NCI-H345 (cell line): ENCODE measurements at places on chromosomes 5 and 9.

- no peak for DNase-seq
These were observed 1169.2 kb upstream of the WWC1 start for GRCh38 chr5:167122267-167122666.

DNA sequence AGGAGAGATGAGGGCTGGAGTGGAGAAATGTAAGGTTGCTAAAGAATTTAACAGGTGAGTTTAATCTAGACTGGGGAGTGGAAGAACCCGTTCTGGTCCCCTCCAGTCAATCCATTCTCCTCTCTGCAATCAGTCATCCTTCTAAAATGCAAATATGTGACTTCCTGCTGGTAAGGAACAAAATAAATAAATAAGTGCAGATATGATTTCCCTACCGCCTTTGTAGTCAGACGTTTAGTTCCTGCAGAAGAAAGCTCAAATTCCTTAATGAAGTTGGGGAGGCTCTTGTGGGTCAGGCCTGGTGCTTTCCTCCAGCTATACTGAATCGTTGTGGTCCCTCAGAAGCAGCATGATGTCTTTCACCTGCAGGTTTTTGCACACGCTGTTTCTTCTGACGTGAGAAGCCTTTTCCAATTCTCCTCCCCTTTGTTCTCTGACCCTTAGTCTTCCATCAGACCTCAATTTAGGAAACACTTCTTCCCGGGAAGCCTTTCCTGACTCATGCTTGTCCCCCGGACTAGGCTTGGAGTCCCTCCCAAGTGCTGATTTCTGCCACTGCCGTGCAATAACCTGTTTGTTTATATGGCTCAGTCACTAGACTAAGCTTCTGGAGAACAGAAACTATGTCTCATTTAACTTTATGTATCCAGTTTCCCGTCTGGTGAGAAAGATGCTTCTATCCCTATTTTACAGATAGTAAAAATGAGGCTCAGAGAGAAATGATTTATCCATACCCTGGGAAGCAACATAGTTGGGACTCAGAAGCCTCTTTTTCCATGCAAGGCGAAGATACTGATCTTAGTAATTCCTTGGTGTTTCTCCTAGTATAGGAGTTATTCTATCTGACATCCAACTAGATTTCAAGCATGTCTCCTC, 1.3 kb downstream of the ATP6V1G1 start:
- DNase-seq = no peak

GRCh38 chr5:140312067-140312790, 9.3 kb upstream of the PFDN1 start:
- DNase-seq = no peak

GRCh38 chr9:104740621-104741020, 6.9 kb upstream of the NIPSNAP3A start:
- DNase-seq = no peak

- peak; percentile 48 for DNase-seq
These were observed 147.6 kb downstream of the EFNA5 start for GRCh38 chr5:107523029-107523680.

DNA sequence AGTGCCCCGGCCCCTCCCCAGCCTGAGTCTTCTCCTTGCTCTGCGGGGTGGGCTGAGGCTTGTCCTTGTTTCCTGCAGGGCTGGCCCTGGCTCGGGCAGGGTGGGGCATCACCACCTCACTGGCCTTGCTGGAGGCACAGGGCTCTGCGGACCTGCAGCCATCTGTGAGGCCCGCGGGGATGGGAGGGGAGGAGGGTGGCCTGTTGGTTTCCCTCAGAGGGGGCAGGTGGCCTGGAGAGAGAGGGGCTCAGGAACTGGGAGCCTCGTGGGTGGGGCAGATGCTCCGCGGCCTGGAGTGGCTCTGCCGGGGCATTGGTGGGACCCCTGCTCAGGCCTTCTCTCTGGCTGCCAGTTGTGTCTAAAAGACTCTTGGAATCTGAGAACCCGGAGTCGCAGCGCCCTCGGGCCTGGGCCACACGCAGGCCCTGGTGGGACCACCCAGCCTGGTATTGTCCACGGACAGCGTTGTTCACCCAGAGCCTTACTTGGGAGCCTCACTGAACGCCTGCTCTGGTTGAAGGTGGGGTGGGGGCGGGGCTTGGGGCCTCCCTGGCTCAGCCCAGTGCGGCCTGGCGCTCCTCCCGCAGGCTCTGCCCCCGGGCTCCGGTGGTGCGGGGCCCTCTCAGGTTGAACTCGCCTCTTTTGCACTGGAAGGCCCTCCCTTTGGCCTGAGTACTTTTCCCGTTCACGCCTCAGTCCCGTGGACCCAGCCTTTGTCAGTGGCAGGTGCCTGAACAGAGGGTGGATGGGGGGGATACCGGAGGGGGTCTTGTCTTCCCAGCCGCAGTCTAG, 111.3 kb downstream of the RXRA start:
- DNase-seq = no peak

DNA sequence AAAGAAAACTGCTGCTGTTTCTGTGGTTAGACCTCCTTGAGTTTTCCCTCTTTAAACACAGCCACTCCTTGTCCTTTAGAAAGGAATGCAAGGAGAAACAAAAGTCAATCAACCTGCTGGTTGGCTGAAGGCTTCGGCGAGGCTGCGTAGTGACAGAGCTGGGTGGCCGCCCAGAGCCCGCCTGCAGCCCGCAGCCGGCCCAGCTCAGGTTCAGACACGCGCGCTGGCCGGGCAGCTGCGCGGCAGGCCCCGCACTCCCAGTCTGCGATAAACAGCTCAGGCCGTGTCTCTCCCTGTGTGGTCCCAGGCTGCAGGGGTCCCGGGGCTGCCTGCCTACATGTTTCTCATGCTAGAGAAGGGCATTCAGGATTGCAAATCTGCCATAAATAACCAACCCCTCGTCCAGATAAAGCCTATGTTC, 115.4 kb downstream of the HSD17B3 start:
- DNase-seq = no peak

DNA sequence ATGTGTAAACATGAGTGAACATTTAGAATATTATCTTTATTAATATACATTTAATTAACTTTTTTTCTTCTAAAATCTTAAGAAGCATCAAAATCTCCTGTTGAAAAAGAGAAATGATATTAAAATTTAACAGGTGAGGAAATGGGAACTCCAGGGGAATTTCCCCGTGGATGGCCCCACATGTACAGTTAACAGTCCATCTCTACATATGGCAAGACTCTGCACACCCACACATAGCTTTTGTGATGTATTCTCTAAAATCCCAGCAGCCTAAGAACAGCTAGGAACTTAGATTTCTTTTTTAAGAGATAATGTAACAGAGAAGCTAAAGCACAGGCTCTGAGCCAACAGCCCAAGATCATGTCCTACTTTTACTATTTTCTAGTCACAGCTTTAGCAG, 556.3 kb upstream of the RGMB start:
- no peak for DNase-seq

DNA sequence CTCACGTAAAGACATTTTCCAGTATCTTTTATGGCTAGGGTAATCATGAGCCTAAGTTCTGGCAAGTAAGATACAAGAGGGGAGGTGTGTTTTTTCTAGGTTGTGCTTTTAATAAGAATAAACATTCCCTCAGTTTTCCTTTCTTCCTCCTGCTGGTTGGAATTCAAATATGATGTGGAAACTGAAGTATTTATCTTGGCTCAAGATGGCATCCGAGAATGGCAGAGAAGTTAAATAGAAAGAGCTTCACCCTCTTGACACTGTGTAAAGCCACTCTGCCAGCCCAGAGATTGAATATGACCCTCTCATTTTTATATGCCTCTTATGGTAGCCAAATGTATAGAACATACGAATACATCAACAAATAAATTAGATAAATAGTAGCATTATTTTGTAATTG, 438.4 kb downstream of the ISL1 start:
- DNase-seq = no peak

GRCh38 chr9:95962936-95963335, 87.4 kb downstream of the ERCC6L2 start:
- DNase-seq = no peak

GRCh38 chr5:37938076-37938852, 98.4 kb upstream of the GDNF start:
- DNase-seq = no peak

GRCh38 chr5:114988096-114988495, 181.6 kb downstream of the TRIM36 start:
- no peak for DNase-seq

DNA sequence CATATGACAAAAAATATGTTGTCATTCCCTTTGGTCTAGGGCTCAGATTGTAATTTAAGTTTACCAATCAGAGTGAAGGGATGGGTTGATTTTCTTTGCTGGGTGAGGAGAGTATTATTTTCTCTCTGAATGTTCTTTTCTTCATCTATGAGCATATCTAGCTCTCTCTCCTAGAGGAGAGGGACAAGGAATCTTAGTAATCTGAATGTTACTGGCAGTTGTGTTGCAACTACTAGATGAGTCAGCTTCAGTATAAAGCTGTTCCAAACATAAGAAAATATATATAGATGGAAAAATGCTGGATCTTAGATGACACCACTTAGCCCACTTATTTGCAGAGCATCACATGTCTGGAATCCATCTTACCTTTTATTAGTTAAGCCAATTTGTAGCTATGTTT, 259.3 kb downstream of the TUSC1 start:
- no peak for DNase-seq

- DNase-seq = no peak
These were observed 90.3 kb downstream of the DIRAS2 start for GRCh38 chr9:90552317-90552716.

- no peak for DNase-seq
These were observed 1819.8 kb downstream of the MAT2B start for GRCh38 chr5:165325221-165325620.

GRCh38 chr9:86795047-86795442, 152.3 kb downstream of the GAS1 start:
- DNase-seq = no peak

- no peak for DNase-seq
These were observed 512.1 kb upstream of the ITGA1 start for GRCh38 chr5:52275639-52276038.

DNA sequence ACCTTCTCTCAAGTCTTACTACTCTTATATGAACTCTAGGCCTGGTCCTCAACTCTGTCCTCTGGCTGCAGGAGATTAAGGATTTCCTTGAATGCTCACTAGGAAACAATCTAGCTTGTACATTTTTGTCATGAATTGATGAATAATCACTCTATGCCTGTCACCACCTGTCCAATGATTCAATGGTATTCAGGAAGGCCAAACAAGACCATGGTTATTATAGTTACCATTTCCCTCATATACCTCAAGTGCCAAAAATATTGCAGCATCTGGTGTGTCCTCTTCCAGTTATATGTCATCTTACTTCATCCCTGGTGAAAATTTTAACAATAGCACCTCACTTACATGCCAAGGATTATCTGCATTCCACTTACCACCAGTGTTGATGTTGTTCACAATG, 179.0 kb upstream of the MOCS2 start:
- DNase-seq = no peak

DNA sequence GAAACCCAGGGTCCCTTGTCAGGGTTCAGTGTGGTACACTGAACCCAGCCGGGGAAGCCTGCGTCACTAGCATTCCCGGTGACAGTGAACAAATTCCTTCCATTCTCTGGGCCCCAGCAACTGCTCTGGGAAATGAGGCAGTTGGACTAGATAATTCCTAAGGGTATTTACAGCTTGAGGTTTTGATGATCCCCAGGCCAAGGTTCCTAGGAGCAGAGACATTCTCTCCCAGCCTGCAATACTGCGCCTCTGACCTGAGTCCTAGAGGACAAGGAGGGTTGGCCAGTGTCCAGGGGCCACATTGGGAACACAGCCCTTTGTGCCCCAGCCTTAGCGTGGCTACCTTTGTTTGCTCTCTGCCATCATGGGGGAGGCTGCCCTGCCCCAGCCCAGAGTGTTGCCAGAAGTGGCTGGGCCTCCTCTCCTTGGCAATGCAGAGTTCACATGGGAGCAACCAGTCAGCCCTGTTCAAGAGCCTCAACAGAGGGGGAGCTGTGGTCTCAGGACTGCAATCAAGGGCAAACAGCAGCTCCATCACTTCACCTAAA, 178.2 kb downstream of the SEC61B start:
- no peak for DNase-seq

DNA sequence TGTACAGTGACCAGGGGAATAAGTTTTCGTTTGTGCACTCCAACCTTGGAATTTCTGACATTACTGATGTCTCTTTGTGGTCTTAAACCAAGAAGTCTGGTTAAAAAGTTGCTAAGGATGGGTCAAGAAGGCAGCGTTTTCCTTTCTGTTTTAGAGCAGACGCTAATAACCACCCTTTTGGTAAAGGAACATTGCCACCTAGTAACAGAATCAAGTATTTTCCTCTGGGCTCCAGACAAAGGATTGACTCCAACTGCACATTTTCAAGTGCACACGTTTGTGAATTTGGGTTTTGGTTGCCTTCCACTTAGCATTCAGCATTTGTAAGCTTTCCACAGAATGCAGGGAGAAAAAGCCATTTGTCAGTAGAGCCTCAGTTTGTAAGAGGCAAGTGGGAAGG, 22.2 kb upstream of the CEP78 start:
- DNase-seq = no peak

GRCh38 chr9:79237861-79238260, 333.9 kb upstream of the TLE4 start:
- DNase-seq = no peak

- no peak for DNase-seq
These were observed 43.4 kb downstream of the DUSP1 start for GRCh38 chr5:172727551-172727950.

- DNase-seq = no peak
These were observed 209.0 kb downstream of the SEC61B start for GRCh38 chr9:99431103-99431502.

GRCh38 chr9:133632806-133633680, 3.1 kb upstream of the DBH start:
- peak; percentile 78 for DNase-seq

- peak; percentile 56 for DNase-seq
These were observed at the start of gene GPSM1 for GRCh38 chr9:136327304-136327974. TSS of gene GPSM1 (plus strand) at chr9:136327539. CDS start at chr9:136327696, 157 bp downstream.

DNA sequence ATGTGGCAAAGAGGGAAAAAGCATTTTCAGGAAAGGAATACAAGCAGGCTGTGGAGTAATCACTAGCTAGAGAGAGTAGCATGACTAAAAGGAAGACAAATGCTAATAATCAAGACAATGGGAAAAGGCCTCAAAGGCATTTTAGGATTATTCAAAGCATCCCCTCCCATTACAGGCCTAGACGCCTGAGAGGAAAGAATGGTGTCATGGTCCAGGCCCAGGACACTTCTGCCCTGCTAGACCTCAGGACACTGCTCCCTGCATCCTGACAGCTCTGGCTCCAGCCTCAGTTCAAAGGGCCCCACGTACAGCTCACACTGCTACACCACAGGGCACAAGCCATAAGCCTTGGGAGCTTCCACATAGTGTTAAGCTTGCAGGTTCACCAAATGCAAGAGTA, 40.8 kb upstream of the SHISAL2B start:
- DNase-seq = no peak

DNA sequence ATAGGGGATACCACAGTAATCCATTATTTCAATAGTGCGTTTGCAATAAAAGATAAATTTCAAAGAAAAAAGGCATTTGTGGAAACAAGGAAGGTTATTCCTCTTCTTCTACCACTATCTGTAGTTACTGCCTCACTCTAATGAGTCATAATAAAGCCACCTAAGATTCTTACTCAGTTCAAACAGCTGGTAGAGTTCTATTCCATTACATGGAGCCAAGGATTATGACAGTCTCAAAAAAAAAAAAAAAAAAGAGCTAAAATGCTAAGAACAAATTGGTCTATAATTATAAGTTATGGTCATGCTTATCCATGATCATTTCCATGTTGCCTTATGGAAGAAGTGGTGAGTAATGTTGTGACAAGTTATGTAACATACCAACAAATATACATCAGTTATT, 46.3 kb downstream of the DENND1A start:
- no peak for DNase-seq
